ENCODE measurements at places on chromosomes 2 and 18. TPM values are rescaled to one million over a fixed set of nuclear protein-coding genes. Genes with fewer than 3 reads are reported as not detected.

Gene GPAT2
- total RNA-seq: 6.8 TPM

Gene NIF3L1
- total RNA-seq: 20.2 TPM

Gene NEB
- 24.7 TPM for total RNA-seq

Gene CDH2
- 110 TPM for total RNA-seq

Gene FZD7
- total RNA-seq: 12.2 TPM

Gene CCDC150
- 2.5 TPM for total RNA-seq

Gene RTP5
- not detected for total RNA-seq

All from left cardiac atrium (tissue), 4 donors.